NCI-H2171 (cell line): ENCODE measurements at places on chromosomes 6 and 20.

- no peak for DNase-seq
Observed at GRCh38 chr6:135008072-135008940, 46.3 kb downstream of the HBS1L start.

GRCh38 chr6:25025248-25025918 is 89.6 kb upstream of the RIPOR2 start:
- no peak for DNase-seq

- no peak for DNase-seq
Observed at GRCh38 chr20:35007891-35008290, 52.2 kb downstream of the MYH7B start.

- no peak for DNase-seq
Observed at GRCh38 chr6:19712012-19712688, 125.0 kb upstream of the ID4 start.

GRCh38 chr6:166697113-166697512 is 70.1 kb upstream of the RPS6KA2 start:
- DNase-seq = no peak

GRCh38 chr6:65776332-65776731 is 69.3 kb upstream of the EYS start:
- DNase-seq = peak; percentile 28

DNA sequence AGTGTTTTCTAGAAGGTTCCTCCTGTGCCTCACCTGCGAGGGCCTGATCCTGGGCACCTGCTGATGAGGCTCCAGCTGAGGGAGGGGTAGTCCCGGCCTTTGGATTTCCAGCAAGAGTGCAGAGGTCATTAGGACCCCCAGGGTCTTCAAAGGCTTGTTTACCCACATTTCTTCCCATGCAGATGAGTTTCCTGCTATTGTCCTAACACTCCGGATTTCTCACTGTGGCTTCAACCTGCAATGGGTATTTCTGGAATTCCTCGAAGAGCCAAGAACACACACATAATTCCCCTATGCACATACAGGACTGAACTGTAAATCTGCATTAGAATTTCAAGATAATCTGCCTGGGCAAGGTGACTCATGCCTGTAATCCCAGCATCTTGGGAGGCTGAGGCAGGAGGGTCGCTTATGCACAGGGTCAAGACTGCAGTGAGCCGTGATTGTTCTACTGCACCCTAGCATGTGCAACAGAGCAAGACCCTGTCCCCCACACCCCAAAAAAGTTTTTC is 53.9 kb downstream of the ADNP start:
- DNase-seq = no peak

DNA sequence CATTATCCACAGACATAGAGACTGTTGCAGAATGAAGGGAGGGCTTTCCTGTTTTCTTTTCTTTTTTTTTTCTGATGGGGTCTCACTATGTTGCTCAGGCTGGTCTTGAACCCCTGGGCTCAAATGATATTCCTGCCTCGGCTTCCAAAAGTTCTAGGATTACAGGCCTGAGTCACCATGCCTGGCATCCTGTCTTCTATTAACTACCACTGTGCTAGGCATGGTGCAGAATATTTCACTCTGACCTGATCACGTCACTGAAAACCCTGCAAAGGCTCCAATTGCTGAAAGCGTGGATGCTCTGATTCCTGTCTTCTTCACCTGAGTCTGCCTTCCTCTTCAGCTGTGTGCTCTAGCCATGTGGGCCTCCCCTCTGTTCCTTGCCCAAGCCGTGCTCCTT is 8.5 kb upstream of the DNMT3B start:
- DNase-seq = no peak

GRCh38 chr6:44012078-44012493 is 115.2 kb downstream of the MRPL14 start:
- no peak for DNase-seq

DNA sequence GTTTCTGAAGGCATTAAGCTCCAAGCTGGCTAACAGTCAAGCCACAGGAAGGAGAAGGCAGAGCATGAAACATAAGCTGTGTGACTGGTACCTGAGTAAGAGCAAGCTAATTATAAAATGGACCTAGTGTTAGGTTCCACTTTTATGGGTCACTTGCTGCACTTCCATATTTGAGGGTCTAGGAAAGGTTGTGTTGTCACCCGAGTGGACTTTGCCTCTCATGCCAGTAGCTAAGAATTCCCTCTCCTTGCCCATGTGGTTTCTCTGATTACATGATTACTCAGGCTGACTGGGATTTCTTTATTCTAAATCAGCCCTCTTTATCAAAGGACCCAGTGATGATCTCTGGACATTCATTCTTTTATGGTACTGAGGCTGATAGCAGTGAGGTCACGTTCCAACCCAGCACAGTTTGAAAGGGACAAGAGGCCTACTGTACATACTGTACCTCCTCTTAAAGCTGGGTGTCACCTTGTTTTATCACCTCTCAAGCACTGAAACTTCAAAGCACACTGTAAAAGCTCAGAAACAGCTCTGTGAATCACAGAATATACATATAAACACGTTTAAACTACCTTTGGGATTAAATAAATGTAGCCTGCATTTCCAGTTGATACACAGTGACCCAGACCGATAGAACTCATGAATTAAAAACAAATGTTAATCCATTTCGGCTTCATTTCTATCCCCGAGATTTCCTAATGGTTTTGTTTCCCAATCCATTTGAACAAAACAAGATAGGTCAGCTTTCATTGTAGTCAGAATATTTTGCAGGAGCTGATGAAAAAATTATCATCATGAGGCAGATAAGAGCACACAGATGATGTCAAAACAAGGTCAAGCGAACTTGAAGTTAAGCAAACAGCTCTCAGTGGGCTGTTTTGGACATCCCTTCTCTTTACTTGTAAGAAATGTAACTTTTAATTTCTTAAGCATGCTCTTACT is 96.5 kb downstream of the ALDH8A1 start:
- DNase-seq = no peak

- no peak for DNase-seq
Observed at GRCh38 chr6:88262332-88262731, 96.2 kb upstream of the CNR1 start.

DNA sequence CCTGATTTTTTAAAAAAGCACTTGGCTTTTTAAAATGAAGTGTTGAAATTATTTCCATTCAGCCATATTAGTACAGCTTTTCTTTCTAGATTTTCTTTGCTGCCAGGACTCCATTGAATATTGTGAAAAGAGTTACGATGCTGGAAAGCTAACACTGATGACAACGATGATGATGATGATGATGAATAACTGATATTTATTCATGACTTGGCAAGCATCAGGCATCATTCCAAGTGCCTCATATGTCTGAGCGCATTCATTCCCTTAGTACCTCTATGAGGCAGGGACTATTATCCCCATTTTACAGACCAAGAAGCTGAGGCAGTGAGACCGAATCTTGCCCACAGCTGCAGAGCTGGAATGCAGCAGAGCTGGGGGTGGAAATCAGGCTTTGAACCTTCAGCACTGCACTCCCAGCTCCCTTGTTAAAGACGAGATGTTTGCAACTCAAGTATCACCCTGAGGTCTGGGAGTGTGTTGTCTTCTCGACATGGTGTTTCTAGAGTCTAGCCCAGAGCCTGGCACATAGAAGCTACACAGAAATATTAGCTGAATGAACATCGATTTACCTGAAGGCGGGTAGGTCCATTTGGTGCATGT is 85.5 kb upstream of the FRMD1 start:
- no peak for DNase-seq

- no peak for DNase-seq
Observed at GRCh38 chr6:89252907-89253306, 35.7 kb upstream of the GABRR1 start.

DNA sequence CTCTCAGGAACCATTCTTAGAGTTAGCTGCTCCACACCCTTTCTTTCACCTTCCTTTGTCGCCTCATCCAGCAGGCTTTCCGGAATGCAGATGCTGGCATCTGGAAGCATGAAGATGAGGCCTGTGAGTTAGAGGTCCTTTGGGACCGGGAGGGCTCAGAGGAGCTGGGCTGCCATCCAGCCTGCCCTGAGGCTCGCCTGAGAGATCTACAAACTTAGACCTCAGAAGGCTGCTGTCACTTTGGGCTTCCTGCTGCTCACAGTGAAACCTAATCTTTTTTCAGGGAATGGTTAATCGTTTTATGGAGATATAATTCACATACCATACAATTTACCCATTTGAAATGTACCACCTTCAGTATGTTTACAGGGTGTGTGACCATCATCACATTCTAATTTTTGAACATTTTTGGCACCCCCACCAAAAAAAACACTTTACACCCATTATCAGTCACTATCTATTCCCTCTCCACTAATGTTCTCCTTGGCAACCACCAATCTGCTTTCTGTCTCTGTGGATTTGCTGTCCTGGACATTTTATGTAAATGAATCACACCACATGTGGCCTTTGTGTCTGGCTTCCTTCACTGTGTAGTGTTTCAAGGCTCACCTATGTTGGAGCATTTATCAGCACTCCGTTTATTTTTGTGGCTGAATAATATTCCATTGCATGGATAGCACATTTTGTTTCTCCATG is 20.0 kb upstream of the MPC1 start:
- DNase-seq = peak; percentile 77
